ENCODE measurements at places on chromosomes 7 and 10. TPM values are rescaled to one million over a fixed set of nuclear protein-coding genes. Genes with fewer than 3 reads are reported as not detected.

Gene OR2A7
- total RNA-seq: 52.1 TPM

Gene SLC13A1
- not detected for total RNA-seq

Gene TUBAL3
- total RNA-seq: 1.0 TPM

Gene NPVF
- not detected for total RNA-seq

Gene PRSS37
- not detected for total RNA-seq

Gene ZNF239
- 0.52 TPM for total RNA-seq

Gene CAMK2B
- total RNA-seq: 0.04 TPM

Gene RPA3
- total RNA-seq: 15.6 TPM

Gene CREB5
- 3.6 TPM for total RNA-seq

Gene GRID2IP
- 0.59 TPM for total RNA-seq

Gene RPEL1
- total RNA-seq: not detected

Gene C10orf62
- total RNA-seq: not detected

Gene GNGT1
- not detected for total RNA-seq

Gene ENO4
- total RNA-seq: 0.06 TPM

Gene UBN2
- total RNA-seq: 21.8 TPM

Gene WIPF3
- total RNA-seq: 0.23 TPM

Gene C7orf33
- not detected for total RNA-seq

Gene LOXL4
- 1.7 TPM for total RNA-seq

All from lower leg skin (tissue), 4 donors.